ENCODE measurements at places on chromosomes 13 and 19. TPM values are rescaled to one million over a fixed set of nuclear protein-coding genes. Genes with fewer than 3 reads are reported as not detected.
A peak's percentile ranks its signal among the peaks of the same experiment; 100 is the strongest.

Gene VRK3
- total RNA-seq, result 237 TPM

Gene HCST
- 3.5 TPM for total RNA-seq

Gene NCCRP1
- 1.1 TPM for total RNA-seq

Gene LENG1
- 12.8 TPM for total RNA-seq

Gene ANKRD27
- 45.8 TPM for total RNA-seq

Gene PEG3
- total RNA-seq, result 155 TPM

Gene CD37
- 16.2 TPM for total RNA-seq

Gene KRTDAP
- 2.7 TPM for total RNA-seq

Gene CLEC4G
- 1.2 TPM for total RNA-seq

Gene WIZ
- total RNA-seq, result 118 TPM

DNA sequence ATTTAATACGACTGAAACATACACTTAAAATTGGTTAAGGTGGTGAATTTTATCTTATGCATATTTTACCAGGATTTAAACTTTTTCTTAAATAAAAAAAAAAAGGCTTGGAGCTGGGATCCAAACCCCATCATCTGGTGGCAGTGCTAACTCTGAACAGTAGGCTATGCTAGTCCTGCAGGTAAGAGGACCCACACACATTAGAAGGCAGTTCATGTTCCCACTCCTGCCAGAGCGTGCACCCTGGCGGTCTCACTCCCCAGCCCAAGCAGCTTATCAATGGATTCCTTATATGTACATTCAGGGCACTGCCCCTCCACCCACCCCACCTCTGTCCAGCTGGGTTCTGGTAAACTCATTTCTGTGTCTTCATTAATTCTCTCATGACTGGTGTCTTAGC is 31.3 kb upstream of the CEBPA start:
- DNase-seq, result no peak

GRCh38 chr19:12782174-12782423 is 6.7 kb upstream of the HOOK2 start:
- no peak for DNase-seq

GRCh38 chr19:334296-335071 is 10.1 kb downstream of the MIER2 start:
- DNase-seq, result no peak

- no peak for DNase-seq
These were observed 420 bp upstream of the FSD1 start for GRCh38 chr19:4303819-4304537.

DNA sequence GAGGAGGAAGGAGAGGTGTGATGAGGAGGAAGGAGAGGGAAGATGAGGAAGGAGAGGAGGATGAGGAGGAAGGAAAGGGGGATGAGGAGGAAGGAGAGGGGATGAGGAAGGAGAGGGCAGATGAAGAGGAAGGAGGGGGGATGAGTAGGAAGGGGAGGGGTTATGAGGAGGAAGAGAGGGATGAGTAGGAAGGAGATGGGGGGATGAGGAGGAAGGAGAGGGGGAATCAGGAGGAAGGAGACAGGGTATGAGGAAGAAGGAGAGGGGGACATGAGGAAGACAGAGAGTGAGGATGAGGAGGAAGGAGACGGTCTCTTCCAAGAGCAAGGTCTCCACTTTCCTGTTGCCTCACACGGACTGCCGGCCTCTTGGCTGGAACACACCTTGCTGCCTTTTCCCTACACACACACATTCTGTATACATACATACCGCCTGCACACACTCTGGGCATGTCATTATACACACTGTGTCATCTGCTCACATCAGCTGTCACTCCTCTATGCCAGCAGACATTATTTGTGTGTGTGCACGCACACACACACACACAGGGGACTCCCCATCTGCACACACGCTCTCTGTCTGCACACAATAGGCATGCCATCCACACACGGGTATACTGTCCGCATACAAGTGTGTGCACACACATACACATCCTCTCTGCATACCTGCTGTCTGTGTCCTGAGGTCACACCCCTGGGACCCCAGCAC is 11.1 kb upstream of the VSTM2B start:
- DNase-seq, result no peak

- DNase-seq, result no peak
These were observed 5.2 kb upstream of the SRRM5 start for GRCh38 chr19:43606569-43607229.

- DNase-seq, result peak; percentile 36
These were observed 155.9 kb upstream of the KLF12 start for GRCh38 chr13:74289861-74290773.

DNA sequence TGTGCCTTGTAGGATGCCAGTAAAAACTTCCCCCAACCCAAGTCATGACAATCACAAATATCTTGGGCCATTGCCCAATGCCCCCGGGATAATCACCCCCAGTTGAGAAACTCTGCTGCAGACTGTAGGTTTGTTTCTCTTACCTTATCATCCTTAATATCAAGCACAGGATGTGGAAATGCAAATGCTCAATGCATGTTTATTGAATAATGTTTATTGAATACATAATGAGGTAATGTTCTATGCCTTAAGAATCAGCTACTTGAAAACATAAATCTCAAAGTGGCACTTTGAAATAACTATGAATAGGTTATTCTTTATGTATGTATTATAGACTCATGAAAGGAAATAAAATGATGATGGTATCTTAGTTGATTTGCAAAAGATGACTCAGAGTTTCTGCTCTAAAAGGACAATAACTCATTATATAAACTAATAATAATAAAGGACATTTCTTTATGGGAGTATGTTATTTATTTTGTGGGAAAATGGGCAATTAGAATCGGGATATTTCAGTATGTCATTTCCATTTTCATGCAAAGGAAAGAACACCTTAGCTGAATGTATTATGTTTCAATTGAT is 414.2 kb downstream of the EFNB2 start:
- no peak for DNase-seq

DNA sequence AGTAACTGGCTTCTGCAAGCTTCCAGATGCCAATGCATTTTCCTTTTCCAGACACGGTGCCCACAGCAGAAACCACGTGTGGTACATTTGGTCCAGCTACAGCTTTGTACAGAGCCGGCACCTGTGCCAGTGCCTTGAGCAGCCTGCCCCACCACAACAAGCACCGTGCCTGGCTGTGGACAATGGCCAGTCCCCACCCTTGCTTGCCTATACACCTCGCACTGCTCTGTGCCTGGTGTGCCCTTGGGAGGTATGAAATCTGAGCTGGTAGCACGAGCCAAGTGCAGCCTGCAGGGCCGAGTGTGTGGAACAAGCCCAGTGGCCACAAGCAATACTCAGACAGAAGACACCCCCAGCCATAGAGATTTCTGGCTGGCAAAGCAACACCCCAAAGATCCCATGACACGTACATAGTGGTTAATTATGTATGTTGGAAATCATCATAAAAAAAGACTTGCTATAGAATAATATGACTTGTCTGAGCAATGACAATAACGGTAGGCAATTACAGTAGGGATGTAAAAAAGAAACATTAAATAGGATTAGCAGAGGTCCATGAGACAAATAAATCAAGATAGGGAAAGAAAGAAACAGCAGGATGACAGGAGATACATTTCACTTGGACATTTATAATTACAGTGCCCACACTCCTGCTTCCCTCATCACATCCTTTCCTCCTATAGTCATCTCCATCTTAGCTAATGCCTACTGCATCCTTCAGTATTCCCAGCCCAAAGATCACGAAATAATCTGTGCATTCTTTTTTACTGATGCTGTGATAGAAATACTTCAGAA is 1399.5 kb downstream of the PCDH9 start:
- DNase-seq, result no peak

- DNase-seq, result no peak
These were observed 28.7 kb downstream of the ATP8B3 start for GRCh38 chr19:1783354-1783753.

- no peak for DNase-seq
These were observed 601 bp downstream of the SLC46A3 start for GRCh38 chr13:28718196-28718542.

DNA sequence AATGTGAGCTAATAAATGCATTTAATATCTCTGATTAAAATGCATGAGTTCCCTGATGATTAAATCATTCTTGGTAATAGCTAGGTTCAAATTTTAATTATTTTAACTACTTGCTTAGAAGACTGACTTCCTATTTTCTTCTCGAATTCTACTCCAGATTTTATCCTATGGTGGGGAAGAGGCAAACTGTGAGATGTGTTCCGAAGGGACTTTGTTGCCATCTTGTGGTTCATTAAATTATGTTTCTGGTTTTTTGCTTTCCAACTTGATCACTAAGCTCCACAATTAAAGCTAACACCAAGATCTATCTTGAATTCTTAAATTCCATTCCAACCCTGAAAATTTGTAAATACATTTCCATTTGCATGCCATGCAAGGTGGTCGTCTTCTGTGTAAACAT is 538.4 kb upstream of the PCDH20 start:
- no peak for DNase-seq

DNA sequence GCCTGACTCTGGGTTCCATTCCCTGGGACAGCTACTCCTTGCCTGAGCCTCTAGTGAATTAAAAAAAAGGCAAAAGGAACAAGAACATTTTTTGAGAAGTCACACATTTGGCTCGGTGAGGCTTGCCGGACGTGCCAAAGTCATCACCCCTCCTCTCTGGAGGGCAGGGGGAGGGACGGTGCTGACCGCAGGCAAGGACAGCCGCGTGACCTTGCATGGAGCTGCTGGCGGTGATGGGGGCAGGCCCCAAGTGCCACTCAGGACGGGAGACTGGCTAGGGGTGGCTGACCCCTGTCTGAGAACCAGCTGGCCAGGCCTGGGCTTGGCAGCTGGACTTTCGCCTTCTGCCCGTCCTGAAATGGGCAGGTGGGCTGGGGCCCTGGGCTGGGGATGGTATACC is 26.4 kb downstream of the MAP2K2 start:
- peak; percentile 75 for DNase-seq

GRCh38 chr19:30064348-30064699 is 122.3 kb downstream of the URI1 start:
- peak; percentile 10 for DNase-seq

DNA sequence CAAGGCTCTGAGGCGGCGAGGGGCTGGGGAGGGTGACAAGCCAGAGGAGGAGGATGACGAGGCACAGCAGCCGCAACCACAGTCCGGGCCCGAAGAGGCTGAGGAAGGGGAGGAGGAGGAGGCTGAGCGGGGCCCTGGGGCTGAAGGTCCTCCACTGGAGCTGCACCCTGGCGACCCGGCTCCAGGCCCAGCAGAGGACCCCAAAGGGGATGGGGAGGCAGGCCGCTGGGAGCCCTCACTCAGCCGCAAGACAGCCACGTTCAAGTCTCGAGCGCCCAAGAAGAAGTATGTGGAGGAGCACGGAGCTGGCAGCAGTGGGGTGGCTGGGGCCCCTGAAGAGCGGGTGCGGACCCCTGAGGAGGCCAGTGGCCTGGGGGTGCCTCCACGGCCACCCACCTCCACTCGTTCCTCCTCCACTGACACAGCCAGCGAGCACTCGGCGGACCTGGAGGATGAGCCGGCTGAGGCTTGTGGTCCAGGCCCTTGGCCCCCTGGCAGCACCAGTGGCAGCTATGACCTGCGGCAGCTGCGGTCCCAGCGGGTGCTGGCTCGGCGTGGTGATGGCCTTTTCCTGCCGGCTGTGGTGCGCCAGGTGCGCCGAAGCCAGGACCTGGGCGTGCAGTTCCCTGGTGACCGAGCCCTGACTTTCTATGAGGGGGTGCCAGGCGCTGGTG is 2.9 kb downstream of the CIC start:
- no peak for DNase-seq

DNA sequence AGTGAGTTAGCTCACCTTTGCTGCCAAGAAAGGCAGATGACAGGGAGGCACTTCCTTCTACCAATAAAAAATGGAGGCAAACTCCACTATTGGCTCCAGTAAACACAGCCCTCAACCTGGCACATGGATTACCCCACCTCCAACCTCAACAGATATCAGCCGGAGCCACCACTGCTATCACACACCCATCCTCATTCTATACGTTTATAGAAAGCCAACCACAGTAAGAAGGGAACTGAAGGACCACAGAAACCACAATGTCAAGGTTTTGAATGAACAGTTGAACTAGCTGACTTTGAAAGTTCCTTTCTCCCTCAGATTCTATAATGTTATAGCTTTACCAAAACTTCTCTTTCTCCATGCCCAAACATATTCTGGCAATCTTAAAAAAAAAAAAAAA is 526.2 kb downstream of the UQCRFS1 start:
- DNase-seq, result no peak

DNA sequence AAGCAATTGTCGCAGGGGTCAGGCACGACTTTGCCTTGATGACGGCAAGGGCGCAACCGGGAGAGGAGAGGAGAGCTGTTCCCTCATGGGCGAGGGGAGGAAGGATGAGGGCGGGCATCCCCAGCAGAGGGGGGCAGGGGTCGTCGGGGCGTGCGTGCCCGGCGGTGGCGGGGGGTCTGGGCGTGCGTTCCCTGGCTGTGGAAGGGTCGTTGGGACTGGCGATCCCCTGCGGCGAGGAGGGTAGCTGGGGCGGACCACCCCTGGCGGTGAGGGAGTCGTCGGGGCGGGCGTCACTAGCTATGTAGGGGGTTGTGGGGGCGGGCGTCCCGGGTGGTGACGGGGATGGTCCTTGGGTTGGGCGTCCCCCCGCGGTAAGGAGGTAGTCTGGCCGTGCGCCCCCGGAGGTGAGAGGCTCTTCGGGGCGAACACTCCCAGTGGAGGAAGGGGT is 1.7 kb downstream of the COMP start:
- no peak for DNase-seq

- DNase-seq, result no peak
These were observed 220.3 kb downstream of the NBEA start for GRCh38 chr13:35162420-35162819.

- DNase-seq, result no peak
These were observed 44.0 kb upstream of the TFDP1 start for GRCh38 chr13:113540523-113540922.

DNA sequence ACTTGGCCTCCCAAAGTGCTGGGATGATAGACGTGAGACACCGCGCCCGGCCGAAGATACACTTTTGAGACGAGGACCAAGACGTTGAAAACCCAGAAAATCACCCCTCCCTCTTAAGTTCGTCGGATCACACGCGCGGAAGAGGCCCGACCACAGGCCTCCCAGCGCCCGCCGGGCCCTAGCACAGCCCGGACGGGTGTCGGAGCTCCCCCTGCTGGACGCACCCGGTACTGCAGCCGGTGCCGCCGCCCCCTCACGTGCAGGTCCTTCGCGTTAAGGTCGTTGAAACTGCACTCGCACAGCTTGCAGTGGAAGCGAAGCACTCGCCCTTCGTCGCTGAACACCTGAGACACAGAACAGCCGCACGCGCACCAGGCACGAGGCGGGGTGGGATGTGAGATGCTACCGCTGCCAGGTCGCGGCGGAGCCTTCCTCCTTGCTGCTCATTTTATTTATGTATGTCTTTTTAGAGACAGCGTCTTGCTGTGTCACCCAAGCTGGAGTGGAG is 35.7 kb upstream of the MATK start:
- DNase-seq, result peak; percentile 69
